ENCODE measurements at places on chromosomes 16 and 17. TPM values are rescaled to one million over a fixed set of nuclear protein-coding genes. Genes with fewer than 3 reads are reported as not detected.

Gene AP2B1
- 197 TPM for total RNA-seq

Gene HBA2
- total RNA-seq: not detected

DNA sequence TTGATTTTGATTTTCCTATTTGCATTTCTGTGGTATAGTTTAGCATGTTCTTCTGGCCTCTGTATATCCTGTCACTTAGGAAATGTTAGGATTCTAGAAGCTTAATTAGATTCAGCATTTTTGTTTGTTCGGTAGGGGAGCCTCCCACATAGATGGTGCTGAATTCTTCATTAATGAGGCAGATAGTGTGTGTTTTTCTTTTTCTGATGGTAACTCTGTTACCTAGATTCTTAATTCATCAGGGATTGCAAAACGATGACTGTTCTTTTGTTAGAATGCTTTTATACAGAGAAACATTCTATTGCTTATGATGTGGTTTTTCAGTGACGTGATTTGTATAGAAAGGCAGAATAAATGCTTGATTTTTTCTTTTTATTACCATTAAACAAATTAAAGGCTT lies 19.0 kb downstream of the BANP start:
- no peaks in the 10 kb centered on the region for H3K36me3 ChIP-seq
- no peak for DNase-seq
- peaks cover 8% of the 10 kb centered on the region for H3K4me1 ChIP-seq

DNA sequence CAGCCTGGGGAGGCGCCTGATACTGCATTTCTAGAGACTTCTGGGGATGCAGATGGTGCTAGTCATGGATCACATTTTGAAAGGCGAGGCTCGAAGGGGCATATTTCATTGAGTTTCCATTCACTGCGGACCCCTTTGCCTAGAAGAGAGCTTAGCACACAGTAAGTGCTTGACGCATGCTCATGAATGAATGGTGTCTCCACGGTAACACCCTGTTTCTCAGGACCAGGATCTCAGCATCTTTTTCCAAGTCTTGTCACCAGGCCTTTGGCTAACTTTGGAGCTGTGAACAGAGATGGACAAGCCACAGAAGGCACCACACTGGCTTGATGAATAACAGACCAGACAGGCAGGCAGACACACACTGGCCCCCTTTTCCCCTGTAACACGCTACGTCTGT lies 151.3 kb downstream of the FOXL1 start:
- H3K27me3 ChIP-seq: no peaks in the 10 kb centered on the region
- no peak for DNase-seq
- no peaks in the 10 kb centered on the region for H3K4me1 ChIP-seq
- no peak overlapping the region for H3K27ac ChIP-seq
- H3K4me3 ChIP-seq: no peak overlapping the region

DNA sequence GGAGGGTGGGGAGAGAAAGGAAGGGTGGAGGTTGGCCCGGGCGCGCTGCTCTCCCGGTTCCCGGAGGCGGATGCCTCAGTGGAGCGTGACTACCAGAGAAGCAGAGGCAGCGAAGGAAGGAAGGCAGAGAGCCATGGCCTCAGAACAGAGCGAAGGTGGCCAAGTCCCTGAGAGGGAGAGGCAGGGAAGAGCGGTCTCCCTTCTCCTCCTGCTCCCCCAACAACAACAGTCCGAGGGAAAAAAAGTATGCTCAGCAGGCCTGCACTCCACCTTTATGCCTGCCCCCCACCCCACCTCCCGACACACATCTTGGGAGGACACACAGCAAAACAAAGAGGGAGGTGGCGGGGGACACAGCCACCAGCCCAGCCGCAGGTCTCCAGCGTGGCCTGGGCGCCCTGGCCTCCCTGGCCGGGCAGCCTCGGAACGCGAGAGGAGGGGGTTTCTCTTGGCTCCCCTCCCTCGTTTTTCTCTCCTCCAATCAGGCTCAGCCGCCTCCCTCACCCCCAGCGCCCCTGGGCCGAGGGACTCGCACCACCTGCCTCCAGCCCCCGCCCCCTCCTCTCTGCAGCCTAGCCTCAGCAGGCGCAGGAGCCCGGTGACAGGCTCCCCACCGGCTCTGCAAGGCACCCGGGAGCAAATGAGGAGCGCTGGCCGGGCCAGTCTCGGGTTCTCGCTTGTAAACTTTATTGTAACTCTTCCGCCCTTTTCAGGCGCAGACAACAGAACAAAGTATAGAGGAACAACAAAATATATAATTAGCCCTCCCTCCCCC lies 1.1 kb upstream of the HOXB7 start:
- no peaks in the 10 kb centered on the region for H3K36me3 ChIP-seq
- DNase-seq: no peak
- peaks cover 22% of the 10 kb centered on the region for H3K27me3 ChIP-seq
- peak overlapping the region; percentile 27 for H3K4me3 ChIP-seq
- no peak overlapping the region for H3K27ac ChIP-seq
- H3K4me1 ChIP-seq: peaks cover 42% of the 10 kb centered on the region

DNA sequence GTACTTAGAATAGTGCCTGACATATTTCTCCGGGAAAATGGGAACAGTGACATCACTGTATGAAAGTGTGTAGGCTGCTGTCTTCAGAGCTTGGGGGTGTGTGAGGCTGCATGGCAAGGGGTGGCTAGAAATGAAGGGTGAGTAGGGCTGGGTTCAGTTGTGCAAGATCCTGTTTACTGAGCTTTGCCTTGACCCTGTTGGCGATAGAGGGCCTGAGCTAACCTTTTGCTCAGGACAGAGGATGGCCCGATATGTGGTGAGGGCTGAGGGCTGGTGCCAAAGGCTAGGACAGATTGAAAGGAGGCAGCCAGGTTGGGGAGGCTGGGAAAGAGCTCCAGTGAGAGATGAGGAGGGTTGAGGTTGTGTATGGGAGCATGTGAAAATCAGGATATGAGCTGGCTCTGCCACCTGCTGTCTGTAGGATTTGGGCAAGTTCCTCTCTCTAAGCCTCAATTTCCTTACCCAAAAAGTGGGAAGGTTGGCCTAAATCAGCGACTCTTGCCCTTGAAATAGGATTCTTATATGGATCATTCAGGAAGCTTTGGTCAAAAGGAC lies 6.0 kb upstream of the CCL1 start:
- no peaks in the 10 kb centered on the region for H3K36me3 ChIP-seq
- H3K4me3 ChIP-seq: no peak overlapping the region
- H3K27ac ChIP-seq: no peak overlapping the region
- no peak for DNase-seq

DNA sequence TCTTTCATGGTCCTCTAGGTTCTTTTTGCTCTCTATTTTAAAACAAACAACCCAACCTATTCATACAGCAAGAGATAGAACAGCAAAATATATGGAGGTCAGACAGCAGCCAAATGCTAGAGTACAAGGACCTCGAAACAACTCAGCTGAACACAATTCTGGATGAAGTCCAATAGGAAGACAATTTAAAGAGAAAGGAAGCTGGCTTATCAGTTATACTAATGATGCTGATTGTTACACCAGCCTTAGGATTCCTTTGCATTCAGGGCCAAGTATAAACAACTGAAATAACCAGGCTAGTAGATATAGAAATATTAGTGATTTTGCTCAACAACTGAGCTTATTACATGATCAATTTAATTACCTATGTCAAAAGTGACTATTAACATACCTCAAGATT lies 2.5 kb downstream of the SSH2 start:
- H3K27me3 ChIP-seq: no peaks in the 10 kb centered on the region
- no peaks in the 10 kb centered on the region for H3K36me3 ChIP-seq
- H3K4me1 ChIP-seq: peaks cover 13% of the 10 kb centered on the region
- H3K27ac ChIP-seq: no peak overlapping the region
- no peak for DNase-seq

Gene ACSM3
- total RNA-seq: 10.9 TPM

Gene CCL16
- not detected for total RNA-seq

DNA sequence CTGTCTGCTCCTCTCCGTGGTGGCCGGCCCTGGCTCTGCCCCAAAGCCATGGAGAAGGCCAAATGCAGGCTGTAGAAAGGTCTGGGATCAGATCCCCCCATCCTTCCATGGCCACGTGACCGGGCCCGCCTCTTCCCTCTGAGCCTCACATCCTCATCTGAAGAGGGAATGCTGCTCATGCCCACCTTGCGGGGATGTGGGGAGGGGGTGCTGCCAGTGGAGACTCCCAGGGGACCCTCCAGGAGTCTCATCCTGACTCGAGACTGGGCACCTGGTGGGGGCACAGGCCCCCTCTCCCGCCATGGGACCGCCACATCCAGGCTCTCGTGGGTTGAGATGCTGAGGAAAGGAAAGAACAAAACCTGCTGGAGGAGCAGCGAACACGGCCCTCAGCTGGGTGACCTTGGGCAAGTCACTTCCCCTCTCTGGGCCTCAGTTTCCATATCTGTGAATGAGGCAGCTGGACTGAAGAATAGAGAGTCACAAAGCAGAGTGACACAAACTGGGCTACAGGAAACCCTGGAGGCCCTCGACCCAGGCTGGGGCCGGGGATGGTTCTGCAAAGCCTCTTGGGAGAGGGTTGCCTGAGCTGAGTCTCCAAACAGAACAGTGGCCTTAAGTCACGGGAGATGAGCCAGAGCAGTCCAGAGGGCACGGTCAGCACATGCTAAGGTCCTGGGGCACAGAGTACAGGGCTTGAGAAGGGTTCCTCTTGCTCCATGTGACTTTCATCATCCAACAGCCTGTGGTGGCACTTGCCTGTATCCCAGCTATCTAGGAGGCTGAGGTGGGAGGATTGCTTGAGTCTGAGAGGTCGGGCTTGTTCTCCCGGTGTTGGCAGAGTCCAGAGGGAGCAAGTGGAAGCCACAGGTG lies 30.1 kb downstream of the SOCS1 start:
- H3K27ac ChIP-seq: peak overlapping the region; percentile 91
- H3K4me1 ChIP-seq: peaks cover 36% of the 10 kb centered on the region
- no peaks in the 10 kb centered on the region for H3K27me3 ChIP-seq
- DNase-seq: no peak

Gene TEDC2
- total RNA-seq: 16.7 TPM

Gene KCNH6
- not detected for total RNA-seq

Gene CACNG1
- not detected for total RNA-seq

DNA sequence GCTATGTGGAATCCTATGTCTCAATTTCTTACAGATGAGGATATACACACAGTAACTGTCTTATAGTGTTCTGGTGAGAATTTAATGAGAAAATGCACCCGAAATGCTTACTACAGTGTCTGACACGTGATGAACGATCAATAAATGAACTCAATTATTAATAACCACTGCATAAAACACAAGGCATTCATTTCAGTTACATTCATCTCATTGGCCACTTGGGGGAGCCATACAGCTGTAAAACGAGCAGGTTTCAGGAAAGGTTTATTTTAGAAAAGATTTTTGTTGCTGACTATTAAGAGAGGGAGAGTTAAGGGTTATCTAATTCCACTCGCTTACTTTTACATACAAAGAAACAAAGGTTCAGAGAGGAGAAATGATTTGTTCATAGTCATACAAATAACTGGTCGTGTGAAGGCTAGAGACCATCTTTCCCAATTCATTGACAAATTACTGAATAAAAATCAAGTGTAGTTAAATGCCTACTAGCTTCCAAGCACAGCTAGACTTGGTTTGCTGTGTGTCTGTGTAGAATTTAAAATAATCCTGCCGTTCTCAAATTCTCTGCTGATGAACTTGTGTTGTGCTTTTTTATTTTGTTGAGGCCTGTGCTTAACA lies 160.1 kb downstream of the MAP2K4 start:
- DNase-seq: no peak
- H3K27ac ChIP-seq: no peak overlapping the region
- H3K4me1 ChIP-seq: no peaks in the 10 kb centered on the region

Gene TPSD1
- total RNA-seq: not detected

All from naive thymus-derived CD4-positive, alpha-beta T cell (primary cell).